ENCODE measurements at places on chromosomes 13 and 19. TPM values are rescaled to one million over a fixed set of nuclear protein-coding genes. Genes with fewer than 3 reads are reported as not detected.

ZNF548 gene
- total RNA-seq, result 22.1 TPM

FGF9 gene
- 5.0 TPM for total RNA-seq

OR7C1 gene
- total RNA-seq, result not detected

PRTN3 gene
- not detected for total RNA-seq

ZNF878 gene
- total RNA-seq, result 2.5 TPM

ZNF560 gene
- not detected for total RNA-seq

SHC2 gene
- 45.2 TPM for total RNA-seq
